ENCODE measurements at places on chromosomes 5 and 9.

DNA sequence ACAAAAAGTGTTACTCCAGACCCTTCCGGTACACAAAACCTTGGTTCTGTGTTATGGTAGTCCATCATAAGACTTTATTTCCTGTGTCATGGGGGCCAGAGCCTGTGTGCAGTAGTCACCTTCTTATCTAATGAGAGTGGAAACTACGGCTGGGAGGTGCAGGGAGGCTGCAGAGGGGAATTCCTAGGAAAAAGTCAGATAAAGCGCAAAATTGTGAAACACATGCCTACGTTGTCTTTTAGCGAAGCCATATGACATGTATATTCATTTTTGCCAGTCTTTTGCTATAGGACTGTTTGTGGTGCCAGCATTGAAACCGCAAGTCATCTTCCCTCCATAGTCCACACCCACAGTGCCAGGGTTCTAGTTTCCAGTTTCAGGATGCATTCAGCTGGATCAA, 80.7 kb downstream of the PPARGC1B start:
- DNase-seq = no peak

DNA sequence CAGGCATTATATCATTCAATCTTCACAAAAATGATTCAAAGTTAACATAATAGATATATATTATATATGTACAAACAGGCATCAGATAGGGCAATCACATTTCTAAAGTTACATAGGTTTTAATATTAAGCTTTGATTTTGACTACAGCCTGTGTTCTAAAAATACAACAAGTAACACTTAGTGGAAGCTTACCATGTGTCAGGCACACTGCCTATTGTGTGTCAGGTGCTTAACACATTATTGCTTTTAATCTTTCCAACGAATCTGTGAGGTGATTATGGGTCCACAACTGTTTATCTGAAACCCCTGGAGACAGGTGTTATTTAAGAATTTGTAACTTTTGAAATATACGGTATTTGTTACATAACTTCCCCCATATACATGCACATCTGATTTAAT, 25.2 kb downstream of the FBN2 start:
- DNase-seq = no peak

DNA sequence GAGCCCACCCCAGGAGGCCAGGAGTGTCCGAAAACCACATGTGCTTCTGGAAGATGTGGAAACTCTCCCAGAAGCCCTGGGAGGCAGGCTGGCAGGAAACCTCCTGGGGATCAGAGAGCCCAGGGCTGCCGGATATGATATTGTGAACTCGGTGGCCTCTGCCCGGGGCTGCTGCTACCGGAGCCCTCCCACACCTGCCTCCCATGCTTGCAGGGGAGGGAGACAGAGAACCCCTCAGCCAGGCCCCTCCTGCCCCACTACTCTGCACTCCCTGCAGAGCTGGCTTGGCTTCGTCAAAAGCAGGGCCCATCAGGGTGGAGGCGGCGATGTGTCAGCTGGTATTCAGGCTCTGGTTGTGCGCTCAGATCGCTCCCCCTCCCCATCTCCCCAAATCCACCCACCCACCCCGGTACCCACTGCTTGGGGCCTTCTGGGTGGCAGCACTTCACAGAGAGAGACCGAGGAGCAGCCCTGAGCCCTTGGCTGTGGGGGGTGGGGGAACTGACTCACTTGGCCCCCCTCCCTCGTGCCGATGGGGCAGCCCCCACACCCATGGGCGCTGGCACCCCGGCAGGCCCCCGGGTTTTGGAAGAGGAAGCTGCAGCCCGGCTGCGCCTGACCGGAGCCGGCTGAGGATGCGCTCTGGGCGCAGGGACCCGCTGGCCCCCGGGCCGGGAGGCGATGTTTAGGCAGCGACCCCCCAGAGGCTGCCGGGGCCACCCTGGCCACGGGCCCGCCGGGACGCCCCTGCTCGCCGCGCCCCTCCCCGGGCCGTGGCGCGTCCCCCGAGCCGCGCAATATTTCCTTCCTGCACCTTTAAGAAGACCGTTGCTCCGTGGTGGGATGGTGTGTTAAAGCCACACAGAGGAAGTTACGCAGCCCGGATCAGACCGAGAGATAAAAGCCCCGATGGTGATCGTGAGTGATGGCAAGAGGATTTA, 786 bp upstream of the NTNG2 start:
- DNase-seq = peak; percentile 21

DNA sequence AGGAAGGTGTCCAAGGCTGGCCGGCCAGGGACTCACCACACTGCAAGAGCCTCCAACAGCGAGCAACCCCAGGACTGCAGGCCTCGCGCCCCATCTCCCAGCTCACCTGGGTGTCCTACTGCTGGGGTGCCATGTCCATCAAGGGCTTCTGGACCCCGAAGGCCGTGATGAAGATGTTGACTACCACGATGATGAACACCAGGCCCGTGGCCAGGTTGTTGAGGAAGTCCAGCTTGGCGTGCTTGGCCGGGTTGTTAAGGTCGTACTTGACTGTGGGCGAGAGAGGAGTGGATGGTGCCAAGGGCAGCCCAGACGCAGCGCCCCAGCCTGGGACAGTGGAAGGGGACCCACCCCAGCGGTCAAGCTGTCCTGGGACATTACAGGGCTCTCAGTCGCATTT, 9.3 kb downstream of the NINJ1 start:
- no peak for DNase-seq

GRCh38 chr5:170168002-170168401, 62.3 kb downstream of the FOXI1 start:
- DNase-seq = no peak

- no peak for DNase-seq
Measured at GRCh38 chr5:100691085-100691484, 155.9 kb downstream of the FAM174A start.

GRCh38 chr9:87180361-87180760, 233.1 kb upstream of the GAS1 start:
- DNase-seq = no peak

GRCh38 chr9:129919841-129920240, 84.6 kb downstream of the USP20 start:
- DNase-seq = no peak

DNA sequence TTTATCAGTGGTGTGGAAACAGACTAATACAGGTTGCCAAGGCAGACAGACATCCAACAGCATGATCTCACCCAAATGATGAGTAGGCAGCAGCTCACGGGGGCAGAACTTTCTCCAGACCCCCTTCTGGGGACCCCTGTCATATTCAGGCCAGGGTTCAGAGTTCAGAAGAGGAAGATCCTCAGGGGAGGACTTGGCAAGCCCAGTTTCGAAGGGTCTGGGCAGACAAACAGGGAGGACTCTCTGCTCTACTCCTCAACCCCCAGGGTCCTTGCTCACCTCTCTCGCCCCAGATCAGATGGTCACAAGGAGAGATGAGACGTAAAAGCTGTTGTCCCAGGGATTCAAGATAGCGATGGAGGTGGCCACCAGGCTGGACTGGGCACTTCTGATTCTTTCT, 215.1 kb upstream of the MVB12B start:
- DNase-seq = no peak

DNA sequence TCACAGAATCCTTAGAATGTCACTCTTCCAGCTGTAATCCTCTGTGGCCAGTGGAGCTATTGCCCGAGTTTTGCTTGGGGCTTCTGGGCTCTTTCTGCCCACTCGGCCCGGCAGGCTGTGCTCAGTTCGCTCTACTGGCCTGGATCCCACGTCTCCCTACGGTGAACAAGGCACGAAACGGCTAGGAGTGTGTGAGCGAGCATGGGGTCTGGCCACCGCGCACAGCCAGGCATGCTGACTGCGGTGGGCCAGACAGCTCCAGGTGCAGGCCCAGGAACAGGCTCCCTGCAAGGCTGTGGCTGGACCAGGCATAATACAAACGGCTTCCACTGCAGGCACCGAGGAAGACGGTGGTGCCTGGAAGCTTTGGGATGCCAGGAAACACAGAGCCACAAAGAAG, 2035.5 kb upstream of the ACO1 start:
- no peak for DNase-seq

GRCh38 chr9:122463828-122464632, 13.7 kb downstream of the OR1J1 start:
- DNase-seq = no peak

DNA sequence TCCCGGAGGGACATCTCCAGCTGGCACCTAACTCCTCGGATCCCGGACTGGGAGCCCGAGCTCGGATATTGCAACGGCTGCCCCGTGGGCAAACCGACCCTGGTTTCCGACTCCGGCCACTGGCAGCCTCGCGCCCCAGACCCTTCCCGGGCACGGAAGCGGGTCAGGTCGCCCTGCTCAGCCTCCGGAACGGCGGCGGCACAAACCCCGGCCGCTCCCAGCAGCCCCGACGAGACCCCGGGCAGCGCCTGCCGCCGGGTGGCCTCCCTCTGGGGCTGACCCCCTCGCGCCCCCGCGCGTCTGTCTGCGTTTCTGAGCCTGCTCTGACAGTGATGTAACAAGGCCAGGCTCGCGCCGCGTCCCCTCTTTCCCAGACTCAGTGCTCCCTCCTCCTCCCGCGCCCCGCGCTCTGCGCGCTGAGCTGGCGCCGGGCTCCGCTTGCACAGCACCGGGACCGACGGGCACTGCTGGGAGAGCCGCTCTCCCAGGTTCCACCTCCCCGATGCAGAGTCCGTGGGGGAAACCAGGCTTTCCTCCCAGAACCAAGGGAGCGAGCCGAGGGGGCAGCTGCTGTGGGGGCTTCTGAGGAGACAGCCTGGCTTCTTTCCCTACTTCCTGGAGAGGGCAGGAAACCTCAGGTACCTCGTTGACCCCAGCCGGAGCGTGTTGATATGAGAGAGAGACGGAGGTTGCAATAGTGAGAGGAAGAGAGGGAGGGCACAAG, at the start of gene TMEM215:
TMEM215 (plus strand) TSS at position 373 of the 724 bp plus-strand sequence. CDS start 644 bp downstream, outside the sequence.
- no peak for DNase-seq

DNA sequence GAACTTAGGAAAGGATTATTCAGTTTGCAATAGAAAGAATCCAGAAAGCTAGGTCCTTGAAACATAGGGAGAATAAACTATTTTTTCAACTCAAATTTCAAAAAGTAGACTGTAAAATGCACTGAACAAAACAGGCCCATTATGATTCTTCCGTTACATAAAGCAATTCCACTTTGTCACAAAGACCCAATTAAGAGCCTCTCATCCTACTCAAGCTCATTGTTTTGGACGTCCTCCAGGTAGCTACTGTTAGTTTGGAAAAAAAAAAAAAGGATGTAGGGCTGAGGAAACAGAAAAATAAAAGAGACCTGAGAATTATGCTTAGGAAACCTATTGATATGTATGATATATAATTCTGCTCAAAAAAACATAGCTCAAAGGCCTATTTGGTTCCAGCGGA, 74.0 kb downstream of the DIRAS2 start:
- DNase-seq = no peak

DNA sequence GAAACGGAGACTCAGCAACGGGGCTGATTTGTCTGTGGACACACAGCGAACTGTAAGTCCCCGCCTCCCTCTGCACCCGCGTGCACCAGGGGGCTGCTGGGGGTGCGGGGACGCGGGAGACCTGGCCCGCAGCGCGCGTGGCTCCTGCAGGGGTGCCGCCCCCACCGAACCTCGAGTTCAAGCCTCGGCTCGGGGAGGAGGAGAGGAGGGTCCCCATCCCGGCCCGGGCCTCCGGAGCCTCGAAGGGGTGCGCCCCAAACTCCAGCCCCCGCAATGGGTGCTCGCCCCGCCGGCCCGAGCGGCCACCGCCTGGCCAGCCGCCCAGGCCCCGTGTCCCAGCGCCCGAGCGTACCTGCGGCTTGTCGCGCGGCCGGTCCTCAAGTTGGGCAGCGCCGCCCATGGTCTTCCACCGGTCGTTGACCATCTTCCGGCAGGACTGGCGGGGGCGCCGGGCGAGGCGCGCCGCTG, 829 bp downstream of the FIBCD1 start:
- DNase-seq = no peak

GRCh38 chr5:141343242-141343952, at the start of gene PCDHGA3:
TSS of gene PCDHGA3 (plus strand) at chr5:141343829. CDS start at chr5:141344034, 205 bp downstream.
- no peak for DNase-seq

GRCh38 chr9:7799944-7800285, 337 bp upstream of the DMAC1 start:
- DNase-seq = no peak

- no peak for DNase-seq
Measured at GRCh38 chr5:111427762-111428161, 84.6 kb downstream of the STARD4 start.

DNA sequence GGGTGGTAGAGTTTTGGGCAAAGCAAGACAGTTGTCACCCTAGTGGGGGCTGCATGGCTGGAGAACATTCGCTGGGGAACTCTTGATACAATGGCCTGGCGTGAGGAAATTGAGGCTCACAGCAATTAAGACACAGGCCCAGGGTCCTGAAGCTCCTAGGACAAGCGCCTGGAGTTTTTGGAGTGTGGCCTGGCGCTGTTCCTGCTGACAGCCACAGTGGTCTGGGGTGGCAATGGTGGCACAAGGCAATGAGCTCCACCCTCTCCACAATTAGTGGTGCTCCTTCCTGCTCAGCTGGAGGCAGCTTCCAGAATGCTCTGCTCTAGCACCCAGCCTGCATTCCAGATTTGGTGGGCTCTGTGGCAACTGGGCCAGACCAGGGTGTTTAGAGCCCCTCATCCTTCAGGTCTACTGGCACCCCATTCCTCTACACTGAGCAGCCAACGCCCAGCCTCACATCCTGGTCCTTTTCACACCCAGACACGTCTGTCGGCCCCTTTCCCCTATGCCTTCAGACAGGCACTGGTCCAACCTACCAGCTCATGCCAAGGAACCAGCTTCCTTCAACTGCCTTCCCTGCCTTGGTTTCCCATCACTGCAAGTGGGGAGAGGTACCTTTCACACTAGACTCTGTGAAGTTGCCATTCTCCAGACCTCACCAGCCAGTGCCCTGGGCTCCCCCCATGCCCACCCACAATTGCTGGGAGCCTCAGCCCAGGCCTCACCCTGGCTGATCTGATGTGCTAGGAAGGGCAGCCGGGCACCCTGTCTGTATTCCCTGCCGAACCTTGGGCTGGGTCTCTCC, 138.1 kb upstream of the COL5A1 start:
- no peak for DNase-seq

Data from T1000 (cell line).